Right renal pelvis (tissue), 4 donors: ENCODE measurements at places on chromosomes 7 and 10.
A peak's percentile ranks its signal among the peaks of the same experiment; 100 is the strongest.

DNA sequence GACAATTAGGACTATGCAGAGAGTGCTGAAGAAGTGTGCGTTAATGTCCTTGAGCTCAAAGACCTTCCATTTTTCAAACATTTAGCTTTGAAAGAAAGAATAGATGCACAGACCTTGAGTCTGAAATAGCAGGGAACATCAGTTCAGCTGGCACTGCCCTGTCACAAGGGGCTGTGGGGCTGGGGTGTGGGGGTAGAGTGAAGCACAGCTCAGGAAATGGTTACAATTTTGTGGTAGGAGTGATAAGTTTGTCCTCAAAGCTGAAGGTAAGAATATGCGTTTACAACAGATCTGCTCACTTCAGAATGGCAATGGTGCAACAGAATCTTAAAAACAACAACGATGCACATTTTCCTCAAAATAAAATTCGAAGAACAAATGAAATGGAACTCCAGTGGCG is 33.6 kb downstream of the SMKR1 start:
- no peak for DNase-seq

DNA sequence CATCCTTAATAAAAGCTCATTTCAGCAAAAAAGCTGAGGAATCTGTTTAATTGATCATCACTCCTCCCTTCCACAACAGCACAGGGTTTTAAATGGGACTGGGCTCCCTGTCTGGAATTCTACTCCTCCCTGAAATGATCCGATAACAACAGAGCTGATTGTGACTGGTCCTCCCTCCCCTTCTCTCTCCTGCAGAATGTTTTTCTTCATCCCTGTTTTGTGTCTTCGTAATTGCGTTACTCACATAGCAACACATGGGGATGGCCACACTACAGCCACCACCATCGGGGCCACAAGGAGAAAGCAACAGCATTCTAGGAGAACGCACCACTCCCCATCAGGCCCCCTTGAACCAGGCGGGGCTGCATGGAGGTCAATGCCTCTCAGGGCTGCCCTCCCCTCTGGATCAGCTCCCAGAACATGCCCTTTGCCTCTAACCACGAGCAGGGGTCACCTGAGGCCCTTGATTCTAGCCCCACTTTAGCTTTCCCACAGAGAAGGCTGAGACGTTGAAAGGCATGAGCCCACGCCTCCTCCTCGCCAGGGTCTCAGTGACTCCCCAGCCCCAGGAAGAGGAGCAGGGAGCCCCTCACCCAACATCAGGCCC is 152.6 kb downstream of the PLXNA4 start:
- DNase-seq, result no peak

DNA sequence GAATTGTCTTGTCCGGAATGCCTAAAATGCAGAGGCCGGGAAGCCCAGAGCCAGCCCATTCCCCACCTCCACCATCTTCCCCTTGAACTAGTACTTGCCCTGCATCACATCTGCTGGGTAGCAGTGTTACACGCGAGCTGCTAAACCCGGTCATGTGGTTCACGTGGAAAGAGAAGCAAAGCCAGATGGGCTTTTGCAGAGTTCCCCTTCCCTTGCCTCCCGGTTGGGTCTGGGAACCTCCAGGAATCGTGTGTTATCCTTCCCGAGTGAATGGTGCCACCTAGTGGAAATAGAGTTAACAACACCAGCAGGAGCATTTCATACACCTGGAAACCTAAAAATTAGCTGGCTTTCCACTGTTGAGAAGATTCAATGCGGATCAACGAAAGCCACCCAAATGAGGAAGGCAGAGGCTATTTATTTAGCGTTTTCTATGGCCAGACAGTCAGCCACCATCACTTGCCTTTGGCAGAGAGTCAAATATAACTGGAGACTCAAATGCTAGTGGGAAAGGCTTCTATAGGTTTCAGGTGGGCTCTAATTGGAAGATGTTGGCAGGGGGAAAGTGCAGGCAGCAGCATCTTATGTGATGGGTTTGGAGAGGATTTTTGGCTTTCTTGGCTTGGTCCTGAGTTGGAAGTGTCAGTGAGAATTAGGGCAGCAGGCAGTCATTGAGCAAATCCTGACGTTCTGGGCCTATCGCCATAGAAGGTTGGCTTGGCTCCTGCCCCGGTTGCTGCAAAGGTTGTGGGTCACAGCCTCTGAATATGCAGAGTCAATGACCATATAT is 12.9 kb upstream of the DENND2A start:
- peak; percentile 77 for DNase-seq

GRCh38 chr7:140348161-140348849 is 50.0 kb downstream of the SLC37A3 start:
- DNase-seq, result no peak

GRCh38 chr10:12262278-12262981 is 66.4 kb downstream of the CDC123 start:
- DNase-seq, result no peak

DNA sequence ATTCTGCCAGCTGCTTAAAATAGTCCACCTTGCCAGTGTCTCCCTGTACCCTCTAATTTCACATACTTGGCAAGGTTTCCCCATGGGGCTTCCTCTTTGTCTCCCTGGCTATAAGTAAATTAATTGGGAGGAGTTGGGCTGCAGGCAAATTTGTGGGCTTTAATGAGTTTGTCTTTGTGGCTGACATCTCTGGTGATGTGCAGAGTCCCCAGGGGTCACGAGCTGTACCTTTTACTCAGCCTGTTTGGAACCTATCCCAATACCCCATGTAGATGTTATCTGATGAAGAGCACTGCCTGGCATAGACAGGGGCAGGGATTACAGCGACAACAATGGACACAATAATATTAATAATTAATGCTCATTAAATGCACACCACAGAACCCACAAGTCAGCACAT is 132.5 kb downstream of the SLIT1 start:
- no peak for DNase-seq

DNA sequence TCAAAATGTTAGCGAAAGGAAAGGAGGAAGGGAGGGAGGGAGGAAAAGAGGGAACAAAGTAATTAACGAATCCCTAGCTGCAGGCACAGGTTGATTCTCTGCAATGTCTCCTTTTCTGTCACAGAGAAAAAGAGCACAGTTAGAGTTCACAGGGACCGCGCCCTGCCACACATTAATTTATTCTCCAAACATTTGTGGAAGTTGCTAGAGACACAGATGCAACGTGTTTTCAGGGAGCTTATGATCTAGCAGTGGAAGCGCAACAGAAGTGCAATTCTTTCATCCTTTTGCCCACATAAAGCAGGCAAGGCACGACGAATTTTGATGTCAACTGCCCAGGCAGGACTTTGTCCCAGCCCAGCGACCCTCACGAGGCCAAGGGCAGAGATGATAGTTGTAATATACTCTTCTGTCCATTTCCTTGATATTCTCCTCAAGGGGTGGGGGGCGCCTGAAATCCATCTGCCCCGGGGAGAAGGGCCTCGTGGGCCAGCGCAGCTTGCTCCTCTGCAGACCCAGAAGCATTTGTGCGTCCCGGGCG is 101.7 kb upstream of the ZNF438 start:
- DNase-seq, result no peak

GRCh38 chr10:34696423-34696822 is 118.7 kb downstream of the PARD3 start:
- no peak for DNase-seq

DNA sequence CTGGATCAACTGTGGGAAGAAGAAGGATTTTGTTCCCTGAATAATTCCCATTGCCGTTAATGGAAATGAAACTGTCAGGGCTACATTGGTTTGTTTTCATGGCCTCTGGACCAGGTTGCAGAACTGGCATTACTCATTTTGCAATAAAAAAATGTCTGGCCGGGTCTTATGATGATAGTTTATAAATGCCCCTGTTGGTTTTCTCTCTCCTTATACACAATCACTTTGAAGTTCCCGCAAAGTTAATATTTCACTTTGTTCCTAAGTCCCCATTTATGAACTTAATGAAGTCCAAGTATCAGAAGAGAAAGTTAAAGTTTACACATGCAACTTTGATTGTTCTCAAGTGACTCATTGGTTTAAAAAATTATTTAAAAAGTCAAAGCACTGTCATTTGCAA is 150.7 kb upstream of the PRR15 start:
- DNase-seq, result no peak

DNA sequence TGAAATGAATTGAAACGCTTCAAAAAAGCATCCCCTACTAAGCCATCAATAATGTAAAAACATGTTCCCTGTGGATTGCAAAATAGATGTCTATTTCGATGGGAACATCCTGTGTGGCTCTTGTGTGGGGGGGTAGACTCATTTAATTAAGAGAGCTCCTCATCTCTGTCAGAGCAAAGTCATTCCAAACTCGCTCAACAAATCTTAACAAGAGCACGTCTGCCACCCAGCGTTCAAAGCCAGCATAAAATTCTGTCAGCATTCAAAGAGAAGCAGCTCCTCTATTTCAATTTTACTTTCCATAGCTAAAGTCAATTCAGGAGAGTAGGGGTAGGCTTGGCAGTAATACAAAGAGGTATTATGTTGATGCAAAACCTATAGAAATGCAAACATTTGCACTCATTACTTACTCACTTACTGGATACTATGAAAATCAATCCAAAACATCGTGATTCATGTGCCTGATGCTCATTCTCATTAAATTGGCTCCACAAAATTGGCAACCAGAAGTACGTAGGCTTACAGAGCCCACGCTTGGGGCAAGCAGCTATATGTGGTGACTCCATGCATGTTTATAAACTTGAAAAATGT is 114.9 kb downstream of the IPMK start:
- DNase-seq, result no peak

DNA sequence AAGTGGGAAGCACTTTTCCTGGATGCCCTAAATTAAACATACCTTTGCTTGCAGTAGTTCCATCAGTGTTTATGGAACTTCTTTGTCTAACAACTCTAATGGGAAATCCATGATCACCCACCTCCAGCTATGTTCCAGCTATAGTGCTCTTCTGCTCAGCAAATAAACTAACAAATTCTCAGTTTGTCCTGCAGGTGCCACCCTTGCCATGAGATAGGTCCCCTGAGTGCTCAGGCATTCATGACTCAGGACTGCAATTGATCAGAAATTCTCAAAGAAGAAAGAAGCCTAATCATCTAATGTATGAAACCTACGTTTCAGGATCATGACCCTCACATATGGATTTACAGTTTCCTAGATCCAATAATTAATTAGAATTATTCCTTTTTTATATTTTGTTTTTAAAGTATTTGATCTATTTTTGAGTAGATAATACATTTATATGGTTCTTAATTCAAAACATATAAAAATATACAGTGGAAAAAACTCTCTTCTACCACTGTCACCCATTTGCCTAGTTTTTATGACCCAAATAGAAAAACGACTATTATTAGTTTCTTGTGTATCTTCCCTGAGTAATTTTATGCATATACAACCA is 48.7 kb upstream of the DYNC1I1 start:
- DNase-seq, result peak; percentile 22

- DNase-seq, result no peak
Measured at GRCh38 chr10:35613597-35614226, 8.6 kb downstream of the GJD4 start.

DNA sequence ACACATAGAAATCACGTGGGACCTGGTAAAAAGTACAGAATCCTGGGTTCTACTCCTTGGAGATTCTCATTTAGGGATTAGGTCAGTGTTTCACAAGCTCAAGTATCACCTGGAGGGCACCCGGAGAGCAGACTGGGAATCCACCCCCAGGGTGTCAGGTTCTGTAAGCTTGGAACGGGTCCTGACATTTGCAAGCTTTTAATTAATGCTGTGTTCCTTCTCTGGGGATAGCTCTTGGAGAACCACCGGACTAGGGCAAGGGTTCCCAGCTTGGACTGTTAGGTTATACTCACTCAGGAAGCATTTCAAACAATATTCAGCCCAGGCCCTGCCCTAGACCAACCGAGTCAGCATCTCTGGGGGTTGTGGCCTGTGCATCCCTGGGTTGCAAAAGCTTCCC is 23.0 kb downstream of the TCF7L2 start:
- DNase-seq, result no peak

GRCh38 chr10:23157691-23158369 is 34.3 kb upstream of the PTF1A start:
- DNase-seq, result no peak

DNA sequence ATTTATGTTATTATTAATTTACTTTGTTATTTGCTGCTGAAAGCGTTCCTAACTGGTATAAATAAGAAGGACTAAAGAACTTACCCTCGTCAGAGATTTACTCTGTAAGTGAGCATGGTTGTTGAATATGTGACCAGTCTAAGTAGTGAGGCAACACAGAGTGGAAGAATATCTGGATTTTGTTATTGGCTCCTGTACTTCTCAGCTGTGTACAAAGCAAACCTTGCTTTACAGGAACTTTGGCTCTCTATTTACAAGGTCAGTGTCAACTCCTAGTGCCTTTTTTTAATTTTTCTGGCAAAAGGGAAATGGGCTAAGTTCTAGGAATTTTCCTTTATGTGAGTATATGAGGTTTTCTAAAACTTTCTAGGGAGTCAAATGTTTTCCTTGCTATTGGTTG is 35.6 kb downstream of the PDK4 start:
- DNase-seq, result no peak
